Activated gamma-delta T cell treated with anti-CD3 and anti-CD28 coated beads, Interleukin-2, amount 50 U/mL, for 16 hours (primary cell): ENCODE measurements at places on chromosomes 3 and 15.

GRCh38 chr3:47017504-47018268 is 38.2 kb downstream of the NBEAL2 start:
- no peak for DNase-seq

GRCh38 chr3:184320104-184320445 is 5.7 kb downstream of the EIF4G1 start:
- DNase-seq, result no peak

DNA sequence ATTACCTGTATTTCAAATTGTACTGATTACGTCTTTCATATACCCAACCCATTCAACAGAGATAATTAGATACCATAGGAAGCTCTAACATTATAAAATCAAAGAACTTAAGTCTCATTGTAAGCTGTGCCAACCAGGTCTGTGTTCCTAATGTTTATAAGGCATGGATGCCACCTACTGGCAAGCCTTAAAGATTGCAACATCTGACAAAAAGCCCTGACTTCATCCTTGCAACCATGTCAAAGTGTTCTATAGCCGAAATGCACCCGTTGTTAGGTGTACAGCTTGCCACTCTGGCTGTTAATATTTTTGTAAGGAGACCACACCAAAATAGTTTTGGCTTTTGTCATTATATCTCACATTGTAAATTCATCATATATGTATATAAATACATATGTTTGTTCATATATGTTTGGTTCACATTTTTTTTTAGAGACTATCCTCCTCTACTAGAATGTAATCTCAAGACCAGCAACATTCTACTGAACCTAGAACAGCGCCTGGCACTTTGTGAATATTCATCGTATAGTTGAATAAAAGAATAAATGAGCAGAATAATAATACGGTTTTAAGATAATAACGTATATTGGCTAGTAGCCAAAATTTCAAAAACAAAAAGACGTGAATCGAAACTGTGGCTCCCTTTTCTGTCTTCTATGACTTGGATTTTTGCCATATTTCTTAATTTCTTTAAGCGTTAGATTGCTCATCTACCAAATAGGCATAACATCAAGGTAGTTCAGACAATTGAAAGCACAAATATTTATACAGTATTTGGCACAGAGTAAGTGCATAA is 258.1 kb downstream of the TBL1XR1 start:
- DNase-seq, result peak; percentile 2

DNA sequence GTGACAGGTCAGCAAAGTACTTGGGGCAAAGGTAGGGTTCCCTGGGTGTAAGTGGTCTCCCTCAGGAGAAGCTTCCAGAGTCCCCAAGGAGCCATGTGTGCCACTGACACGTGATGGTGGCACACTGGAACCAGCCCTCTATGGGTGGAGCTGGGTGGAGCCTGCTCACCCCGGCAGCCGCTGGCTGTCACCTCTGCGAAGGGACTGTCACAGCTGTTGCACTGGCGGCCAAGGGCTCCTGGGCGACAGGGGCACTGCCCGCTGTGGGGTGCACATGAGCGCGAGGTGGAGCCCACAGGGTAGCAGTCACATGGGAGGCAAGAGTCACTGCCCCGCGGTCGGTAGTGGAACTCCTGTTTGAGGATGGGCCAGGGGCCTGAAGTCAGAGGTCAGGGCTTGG is 12.0 kb downstream of the CELSR3 start:
- no peak for DNase-seq

DNA sequence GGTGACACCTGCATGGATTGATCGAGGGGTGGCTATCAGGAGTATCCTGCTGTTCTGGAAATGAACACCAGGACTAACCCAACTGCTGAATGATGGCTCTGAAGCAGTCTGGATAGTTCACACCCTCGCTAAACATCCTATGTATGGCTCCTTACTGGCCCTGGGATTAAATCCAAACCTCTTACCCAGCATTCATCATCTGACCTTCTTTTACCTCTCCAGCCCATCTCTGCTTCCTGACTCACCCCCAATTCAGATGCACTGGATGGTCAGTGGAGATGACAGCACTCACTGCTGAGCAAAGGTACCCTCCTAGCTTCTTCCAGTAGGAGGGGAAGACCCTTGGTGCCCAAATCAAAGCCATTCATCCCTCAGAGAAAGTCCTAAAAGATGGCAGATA is 235.2 kb upstream of the TRIM42 start:
- no peak for DNase-seq

GRCh38 chr3:37662785-37663184 is 198.9 kb upstream of the CTDSPL start:
- no peak for DNase-seq

DNA sequence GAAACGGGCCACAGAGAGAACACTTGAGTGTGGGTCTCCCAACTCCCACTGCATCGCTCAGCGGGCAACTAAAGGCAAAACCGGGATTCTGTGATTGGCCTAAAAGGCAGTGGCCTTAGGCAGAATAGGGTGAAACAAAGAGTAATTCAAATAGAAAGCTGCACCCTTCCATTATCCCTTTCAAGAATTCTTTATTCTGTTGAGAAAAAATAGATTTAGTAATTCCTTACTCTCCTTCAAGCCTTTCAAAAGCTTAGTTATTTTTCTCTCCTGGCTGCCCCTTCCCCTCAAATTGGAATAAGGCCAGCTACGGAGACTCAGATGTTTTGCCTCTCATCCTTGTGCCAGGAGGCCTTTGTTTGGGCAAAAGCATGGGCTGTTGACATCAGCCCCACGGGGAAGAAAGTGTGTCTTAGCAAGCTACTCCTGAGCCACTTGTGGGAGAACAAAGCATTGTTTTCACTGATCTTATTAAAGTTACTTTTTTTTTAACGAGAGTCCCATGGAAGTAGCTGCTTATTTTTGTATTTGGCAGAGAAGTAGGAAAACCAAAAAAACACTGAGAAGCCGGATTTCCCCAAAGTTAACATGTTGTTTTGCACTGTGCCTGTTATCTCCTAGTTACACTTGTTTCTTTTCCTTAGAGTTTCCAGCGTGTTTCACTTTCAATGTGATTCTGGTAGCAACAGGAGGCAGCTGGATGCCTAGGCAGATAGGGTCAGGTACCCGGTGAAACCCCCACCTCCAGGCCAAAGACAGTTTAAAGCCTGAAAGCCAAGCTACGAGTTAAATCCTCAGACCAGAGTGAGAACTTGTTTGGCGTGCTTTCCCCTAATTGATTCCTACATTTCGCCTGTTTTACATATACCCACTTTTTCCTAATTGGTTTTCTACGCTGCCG is 2.2 kb downstream of the ST6GAL1 start:
- no peak for DNase-seq

GRCh38 chr3:66823009-66823397 is 175.1 kb upstream of the KBTBD8 start:
- DNase-seq, result no peak

DNA sequence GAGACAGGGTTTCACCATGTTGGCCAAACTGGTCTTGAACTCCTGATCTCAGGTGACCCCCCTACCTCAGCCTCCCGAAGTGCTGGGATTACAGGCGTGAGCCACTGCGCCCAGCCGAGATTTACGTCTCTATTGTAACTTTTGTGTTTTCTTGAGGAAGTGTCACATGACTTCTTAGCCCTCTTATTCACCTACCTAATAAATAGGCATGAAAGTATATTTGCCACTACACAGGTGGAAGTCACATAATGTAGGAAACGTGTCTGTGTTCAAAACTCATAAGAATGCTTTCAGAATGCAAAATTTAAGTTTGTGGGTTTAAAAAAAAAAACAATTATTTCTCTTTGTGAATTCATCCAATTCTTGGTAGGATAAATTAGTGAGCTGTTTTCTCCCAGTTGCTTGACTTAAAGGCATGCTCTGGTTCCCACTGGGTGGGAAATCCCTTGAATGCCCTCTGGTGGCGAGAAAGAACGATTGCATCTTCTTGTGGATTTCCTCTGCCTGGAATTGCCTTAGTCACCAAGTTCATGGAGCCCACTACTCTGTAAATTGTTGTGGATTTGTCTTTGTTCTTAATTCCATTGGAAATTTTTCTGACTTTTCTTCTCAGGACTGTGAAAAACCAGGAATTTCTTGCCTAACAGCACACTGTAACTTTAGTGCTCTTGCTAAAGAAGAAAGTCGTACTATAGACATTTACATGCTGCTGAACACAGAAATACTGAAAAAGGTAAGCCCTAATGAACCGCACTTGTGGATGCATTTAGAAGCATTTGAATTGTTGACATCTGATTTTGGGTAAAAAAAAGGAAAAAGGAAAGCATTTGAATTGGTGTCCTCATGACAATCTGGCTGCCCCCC is 82.2 kb upstream of the CTDSPL start:
- no peak for DNase-seq
